CD4-positive, alpha-beta memory T cell (primary cell): ENCODE measurements at places on chromosomes 3 and 15.

- no peak for DNase-seq
Measured at GRCh38 chr15:46646490-46646889, 1011.7 kb downstream of the SQOR start.

DNA sequence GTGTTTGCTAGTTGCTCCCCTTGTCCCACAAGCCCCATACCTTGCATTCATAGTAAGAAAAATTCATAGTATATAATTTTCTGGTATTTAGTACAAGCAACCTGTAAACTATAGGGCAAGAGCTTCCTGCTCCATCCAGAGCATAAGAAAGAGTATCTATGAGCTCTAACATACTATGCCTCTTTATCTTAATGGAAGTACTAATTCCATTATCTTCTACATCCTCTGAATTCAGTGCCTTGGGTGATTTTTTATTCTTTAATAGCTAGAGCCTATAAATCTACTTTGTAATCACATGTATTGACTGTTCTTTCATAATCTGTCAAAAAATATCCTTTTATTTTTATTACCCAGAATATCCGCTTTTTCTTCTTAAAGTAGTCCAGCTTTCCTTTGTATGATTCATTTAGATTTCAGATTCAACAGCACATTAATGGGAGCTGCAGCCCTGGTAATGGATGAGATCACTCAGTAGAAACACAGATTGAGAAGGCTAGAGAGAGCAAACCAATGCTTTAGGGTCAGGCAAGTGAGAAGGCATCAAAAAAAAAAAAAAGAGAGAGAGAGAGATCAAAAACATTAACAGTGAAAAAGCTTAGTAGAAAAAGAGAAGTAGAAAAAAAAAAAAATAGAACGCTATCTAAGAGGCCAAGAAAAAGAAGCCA lies 511.5 kb upstream of the NAALADL2 start:
- no peak for DNase-seq

DNA sequence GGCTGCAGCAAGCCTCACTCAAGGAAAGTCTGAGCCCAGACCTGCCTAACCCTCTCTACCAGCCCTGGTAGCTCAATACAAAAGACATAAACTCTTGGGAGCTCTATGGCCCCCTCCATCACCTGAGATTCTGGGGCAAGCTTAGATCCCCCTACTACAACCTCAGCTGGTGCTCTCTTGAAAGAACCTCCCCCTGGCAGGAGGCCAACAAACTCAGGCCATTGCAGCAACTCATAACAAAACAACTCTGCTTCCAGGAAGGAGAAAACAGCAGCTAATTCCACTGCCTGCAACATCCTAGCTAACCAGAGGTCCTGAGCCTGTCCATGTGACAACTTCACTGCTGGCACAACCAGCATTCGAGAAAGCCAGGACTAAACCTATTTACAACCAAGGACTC lies 169.2 kb downstream of the ROBO1 start:
- no peak for DNase-seq

DNA sequence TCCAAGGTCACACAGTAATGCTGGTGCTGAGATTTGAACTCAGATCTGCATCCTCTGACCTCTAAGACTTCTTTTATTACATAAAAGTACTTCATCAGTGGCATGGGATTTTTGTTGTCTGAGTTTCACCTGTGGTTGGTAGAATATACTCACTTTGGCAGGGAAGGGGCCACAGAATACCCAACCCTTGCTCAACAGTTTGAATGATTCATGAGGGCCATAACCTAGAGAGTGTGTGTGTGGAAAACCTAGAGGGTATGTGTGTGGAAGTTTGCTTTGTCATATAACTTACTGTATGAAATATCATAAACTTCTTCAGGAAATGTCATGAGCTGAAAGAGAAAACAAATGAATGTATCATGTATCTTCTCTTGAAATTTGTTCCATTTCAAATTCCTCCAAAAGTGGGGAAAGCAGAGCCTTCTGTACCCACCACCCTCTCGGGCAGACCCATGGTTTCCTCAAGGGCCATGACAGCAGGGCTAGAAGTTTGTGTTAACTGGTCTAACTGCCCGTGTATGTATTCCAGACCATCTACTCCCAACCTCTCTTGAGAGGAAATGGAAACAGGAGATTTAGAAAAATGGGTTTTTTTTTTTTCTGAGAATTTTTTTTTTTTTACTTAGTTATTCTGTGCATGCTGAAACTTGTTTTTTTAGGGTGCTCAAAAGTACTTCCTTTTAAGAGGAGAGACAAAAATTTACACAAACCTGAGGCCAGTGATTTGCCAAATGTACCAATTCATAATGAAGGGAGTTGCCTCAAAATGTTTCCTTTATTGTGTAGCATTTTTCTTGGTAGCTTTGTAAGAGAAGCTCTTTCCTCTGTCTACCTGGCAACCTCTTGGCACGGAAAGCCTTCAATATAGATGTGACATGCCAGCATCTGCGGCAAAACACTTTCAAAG lies 127.0 kb downstream of the TPRG1 start:
- no peak for DNase-seq

DNA sequence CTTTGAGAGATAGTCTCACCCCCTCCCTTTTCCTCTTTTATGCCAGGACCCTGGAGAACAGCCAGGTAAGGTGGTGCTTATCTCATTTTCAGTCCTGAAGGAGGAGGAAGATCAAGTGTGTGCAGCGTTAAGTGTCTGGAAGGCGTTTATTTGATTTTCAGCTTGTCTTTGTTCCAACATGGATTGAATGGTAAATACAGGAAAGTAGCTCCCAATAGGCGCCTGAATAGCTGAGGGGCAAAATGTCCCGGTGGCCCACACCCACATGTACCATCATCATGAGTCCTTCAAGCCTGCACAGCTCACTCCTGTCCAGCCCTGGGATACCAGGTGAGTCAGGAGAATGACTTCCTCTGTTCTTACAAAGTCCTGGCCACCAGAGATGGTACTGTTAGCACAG lies 73.5 kb downstream of the CEMIP start:
- DNase-seq: no peak

DNA sequence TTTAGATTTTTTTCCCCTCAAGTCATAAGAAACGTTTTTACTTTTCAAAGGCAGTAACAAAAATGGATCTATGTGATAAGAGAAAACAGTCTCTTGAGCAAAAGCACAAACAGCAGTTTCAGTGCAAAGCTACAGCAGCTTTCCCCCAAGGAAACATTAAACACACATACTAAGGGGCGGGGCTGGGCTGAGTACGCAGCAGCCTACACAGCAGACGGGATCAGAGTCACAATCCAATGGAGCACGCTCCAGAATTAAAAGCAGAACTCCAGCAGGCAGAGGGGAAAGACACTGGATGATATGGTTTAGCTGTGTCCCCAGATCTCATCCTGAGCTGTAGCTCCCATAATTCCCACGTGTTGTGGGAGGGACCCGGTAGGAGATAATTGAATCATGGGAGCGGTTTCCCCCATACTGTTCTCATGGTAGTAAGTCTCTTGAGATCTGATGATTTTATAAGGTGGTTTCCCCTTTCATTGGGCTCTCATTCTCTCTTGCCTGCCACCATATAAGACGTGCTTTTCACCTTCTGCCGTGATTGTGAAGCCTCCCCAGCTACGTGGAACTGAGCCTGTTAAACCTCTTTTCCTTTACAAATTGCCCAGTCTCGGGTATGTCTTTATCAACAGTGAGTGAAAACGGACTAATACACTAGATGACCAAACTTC lies 116.2 kb upstream of the SLCO3A1 start:
- DNase-seq: no peak

GRCh38 chr3:198030726-198031125 lies 70.7 kb downstream of the LMLN start:
- DNase-seq: no peak

DNA sequence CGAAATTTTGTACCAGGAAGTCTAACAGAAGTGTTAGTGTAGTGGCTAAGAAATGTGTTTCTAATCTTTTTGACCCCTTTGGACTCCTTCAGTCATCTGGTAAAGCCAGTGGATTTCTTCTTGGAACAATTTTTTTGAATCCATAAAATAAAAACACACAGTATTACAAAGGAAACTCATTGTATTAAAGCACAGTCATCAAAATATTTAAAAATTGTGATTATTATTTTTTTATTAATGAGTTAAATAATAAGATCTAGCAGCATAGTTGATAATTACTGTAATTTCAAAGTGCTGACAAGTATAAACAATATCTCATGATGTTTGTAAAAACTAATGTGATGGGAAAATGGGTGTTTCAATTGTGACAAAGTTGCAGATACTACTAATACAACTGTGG lies 72.2 kb upstream of the LRRC3B start:
- no peak for DNase-seq

DNA sequence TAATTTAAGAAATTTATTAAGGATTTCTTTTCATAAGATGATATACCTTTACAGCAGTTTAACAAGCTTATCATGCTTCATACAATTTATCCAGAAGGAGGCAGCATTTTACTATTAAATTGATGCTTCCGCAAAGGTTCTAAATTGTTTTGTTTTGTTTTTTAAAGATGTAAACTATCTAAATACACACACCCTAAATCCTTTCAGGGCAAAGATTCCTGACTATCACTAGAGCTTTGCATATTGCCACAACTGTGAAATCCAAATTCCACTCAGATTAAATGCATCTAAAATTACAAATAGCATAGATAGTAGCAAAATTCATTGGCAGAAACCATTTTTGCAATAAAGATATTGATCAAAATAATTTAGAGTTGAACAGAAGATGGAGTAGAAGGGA lies 44.5 kb upstream of the CCNL1 start:
- DNase-seq: no peak

- no peak for DNase-seq
Measured at GRCh38 chr3:100010087-100010417, 104.2 kb downstream of the FILIP1L start.

DNA sequence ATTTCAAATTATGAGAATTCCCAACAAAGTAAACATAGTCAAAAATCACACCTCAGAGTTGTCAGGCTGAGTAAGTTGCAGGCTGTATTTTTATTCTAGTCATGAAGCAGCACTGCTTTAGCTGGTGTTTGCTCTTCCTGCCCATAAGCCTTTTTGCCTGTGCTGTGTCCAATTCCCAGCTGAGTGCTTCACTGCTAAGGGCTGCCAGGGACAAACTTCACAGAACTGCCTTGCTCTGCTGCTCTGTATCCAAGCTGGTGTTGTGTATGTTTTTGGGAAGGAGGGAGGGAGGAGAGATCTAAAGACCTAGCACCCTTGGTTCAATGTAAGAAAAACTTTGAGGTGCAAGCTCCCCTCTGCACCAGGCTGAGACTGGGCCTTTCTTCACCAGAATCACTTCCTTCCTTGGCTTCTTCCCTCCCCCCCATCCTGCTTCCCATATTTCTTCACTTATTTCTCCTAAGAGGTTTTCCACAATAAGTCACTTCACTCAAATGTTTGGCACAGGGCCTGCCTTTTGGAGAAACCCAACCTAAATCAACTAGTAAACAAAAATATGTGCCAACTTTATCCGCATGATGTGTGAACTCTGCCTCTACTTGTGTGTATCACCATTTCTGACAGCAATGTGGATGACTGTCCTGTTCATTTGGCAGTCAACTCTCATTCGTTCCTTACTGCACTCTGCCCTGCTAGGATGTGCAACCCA lies 156.1 kb downstream of the TBL1XR1 start:
- no peak for DNase-seq

- no peak for DNase-seq
Measured at GRCh38 chr3:99439892-99440291, 198.5 kb upstream of the COL8A1 start.

- no peak for DNase-seq
Measured at GRCh38 chr3:192130534-192131132, 596.7 kb downstream of the FGF12 start.

GRCh38 chr3:42157540-42158538 lies 66.7 kb downstream of the TRAK1 start:
- DNase-seq: no peak

- no peak for DNase-seq
Measured at GRCh38 chr3:24264748-24265158, 229.9 kb downstream of the THRB start.

GRCh38 chr3:124510290-124510689 lies 220.0 kb upstream of the UMPS start:
- no peak for DNase-seq

GRCh38 chr3:72820415-72820814 lies 27.8 kb downstream of the SHQ1 start:
- no peak for DNase-seq

DNA sequence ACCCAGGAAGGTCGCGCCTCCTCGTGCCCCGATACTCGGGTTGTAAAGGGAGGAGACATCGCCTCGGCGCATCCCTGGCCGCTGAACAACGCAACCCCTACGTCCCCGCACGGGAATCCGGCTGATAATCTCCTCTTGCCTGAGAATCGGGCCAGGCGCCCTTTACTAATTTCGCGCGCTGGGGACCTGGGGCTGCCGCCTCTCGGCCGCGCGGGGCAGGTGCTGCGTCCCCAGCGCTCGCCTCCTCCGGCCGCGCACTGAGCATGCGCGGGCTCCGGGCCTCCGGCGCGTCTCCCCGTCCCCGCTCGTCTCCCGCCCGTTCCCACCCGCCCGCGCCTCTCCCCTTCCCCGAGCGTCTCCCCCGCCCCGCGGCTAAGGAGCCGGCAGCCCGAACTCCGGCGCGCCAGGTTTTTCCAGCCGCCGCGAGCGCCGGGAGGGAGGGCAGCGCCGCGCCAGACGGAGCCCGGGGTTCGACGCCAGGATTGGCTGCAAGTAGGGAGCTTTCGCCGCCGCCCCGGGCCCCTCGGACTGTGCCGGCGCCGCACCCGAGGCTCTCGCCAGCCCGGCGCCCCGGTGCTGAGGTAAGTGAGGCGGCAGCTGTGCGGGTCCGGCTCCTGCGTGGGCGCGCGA lies at the start of gene CNTN4:
Gene CNTN4 (plus strand): TSS at position 469 of the 630 bp plus-strand sequence.
- DNase-seq: no peak

DNA sequence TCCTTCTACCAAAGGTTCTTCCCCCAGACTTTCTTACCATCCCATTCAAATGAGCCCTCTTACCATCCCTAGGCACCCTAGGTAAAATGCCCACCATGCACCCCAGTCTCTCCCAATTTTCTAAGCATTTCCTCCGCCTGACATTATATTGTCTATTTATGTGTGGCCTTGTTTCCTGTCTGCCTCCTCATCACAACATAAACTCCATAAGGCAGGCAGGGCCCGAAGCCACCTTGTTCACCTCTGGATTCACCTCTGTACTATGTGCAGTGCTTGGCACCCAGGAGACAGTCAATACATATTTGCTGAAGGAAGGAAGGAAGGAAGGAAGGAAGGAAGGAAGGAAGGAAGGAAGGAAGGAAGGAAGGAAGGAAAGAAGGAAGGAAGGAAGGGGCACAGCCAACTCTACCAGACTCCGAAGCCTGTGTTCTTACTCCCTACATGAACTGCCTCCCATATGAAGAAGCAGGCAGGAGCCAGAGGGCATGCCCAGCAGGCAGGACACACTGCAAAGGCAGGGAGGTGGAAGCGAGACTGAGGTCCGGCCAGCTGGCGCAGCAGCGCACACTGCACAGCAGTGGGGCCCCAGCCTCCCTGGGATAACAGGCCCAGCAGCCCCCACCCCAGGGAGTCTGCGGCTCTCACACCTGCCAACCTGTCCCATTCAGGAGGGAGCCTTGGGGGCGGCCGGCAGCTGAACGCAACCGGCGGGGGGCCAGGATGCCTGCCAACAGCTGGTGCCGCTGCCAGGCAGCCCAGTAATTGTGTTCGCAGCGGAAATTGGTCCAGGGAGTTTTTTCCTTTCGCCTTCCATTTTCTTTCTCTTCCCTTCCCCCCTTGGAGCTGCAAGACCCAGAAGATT lies 106.0 kb upstream of the LINGO1 start:
- no peak for DNase-seq
